Fibroblast of the aortic adventitia (primary cell): ENCODE measurements at places on chromosomes 11 and 22. TPM values are rescaled to one million over a fixed set of nuclear protein-coding genes. Genes with fewer than 3 reads are reported as not detected.

DNA sequence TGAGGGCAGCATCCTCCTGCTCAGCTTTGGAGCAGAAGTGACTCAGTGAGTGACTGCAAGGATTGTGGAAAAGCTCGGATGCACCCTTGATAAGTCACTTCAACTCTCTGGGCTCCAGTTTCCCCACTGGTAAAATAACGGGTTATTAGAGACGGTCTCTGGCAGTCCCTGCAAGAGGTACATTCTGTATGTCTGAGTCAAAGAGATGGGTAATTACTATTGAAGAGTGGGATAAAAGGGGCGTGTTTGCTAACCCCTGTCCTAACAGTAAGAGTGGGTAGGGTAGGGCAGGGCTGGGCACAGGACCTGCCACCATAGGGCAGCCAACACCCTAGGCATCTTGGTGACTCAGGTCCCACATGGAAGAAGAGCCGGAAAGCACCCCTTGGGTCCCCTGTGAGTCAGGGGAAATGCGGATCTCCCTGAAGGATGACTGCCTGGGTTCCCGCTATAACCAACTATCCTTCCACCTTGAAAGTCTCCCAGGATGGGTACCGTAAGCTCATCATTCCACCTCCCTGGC, 7.3 kb upstream of the AHNAK start:
- peak; percentile 78 for DNase-seq

GRCh38 chr11:134838708-134839107, 426.7 kb upstream of the B3GAT1 start:
- no peak for DNase-seq

The IZUMO1R gene
- total RNA-seq: not detected in 2 replicates

The ABTB2 gene
- 0.82 and 1.7 TPM in 2 replicates for total RNA-seq

GRCh38 chr11:120828847-120829246, 195.1 kb upstream of the TBCEL start:
- DNase-seq: no peak

GRCh38 chr22:46620588-46621242, 529 bp downstream of the GRAMD4 start:
- DNase-seq: no peak

The AKIP1 gene
- 22.1 and 32.7 TPM in 2 replicates for total RNA-seq

The BDNF gene
- 2.0 and 8.1 TPM in 2 replicates for total RNA-seq

- no peak for DNase-seq
These were observed 192.6 kb upstream of the NAV2 start for GRCh38 chr11:19519912-19520641.

DNA sequence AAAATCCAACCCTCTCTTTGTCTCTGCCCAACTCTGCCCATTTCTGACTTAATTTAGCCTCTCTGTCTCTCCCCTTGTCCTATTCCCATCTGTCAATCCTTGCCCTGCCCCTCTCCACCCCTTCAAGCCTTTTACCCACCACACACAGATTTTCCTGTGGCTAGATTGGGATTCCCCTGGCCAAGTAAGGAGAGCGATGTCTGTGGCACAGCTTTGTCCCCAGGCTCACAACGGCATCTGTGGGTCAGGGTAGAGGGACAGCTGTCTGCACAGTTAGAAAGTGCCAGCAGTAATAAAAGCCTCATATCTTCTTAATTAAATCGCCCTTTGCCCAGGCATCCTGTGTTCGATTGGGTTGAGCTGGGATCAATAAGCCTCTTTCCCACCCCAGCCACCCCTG, 1.3 kb upstream of the KCNC1 start:
- DNase-seq: no peak

DNA sequence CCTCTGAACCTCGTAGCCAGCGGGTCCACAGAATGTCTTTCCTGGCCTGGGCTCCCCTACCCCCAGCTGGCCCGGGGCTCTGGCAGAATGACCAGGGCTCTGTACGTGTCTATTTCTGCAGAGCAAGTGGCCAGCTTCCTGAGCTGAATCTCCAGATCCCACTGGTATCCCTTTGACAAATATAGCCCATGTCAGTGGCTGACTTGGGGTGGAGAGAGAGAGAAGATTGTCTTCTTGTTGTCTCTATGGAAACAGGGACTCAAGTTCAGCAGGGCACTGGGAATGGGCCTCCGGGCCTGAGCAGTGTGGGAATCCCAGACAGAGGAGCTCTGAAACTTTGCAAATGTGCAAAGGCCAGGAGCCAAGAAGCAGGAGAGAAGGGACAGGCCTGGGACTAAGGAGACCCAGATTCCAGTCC, 33.9 kb downstream of the ANO1 start:
- DNase-seq: no peak

The OR51F2 gene
- not detected in 2 replicates for total RNA-seq

DNA sequence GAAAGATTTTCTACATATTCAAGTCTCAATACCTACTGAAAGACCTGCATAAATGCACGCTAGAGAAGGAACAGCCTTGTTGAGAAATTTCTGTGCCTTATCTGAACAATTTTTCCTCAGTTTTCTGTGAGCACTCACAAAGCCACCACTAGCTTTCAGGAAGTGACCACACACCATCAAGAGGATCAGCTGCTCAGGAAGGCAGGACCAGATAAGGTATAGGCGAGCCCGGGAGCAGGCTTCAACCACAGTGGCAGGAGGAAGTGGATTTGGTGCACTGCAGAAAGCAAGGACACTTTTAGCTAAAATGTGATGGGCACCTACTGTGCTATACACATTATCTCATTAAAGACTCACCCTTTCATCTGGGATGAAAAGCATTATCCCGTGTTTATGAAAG, 220.8 kb downstream of the RAB38 start:
- no peak for DNase-seq

DNA sequence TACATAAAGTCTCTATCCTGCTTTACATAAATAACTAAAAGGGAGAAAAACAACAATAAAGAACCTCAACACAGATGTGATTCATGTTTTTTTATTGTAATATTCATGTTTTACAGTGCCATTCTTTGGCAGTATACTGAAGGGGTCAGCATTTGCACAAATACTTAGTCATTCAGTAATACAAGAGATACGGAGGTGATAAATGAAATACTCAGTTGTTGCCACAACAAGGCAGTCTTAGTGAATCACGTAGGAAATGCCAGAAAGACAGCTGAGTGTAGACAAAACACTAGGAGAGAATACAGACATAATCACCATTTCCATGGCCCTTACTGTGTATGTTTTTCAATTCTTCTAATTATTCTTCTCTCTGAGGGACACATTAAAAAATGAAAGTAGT, 910.4 kb downstream of the METTL15 start:
- peak; percentile 91 for DNase-seq

GRCh38 chr11:71988050-71988449, 10.7 kb upstream of the IL18BP start:
- DNase-seq: peak; percentile 97

GRCh38 chr11:12963792-12964536, 45.2 kb upstream of the RASSF10 start:
- DNase-seq: peak; percentile 69

GRCh38 chr22:22609291-22609690, 35.1 kb upstream of the GGTLC2 start:
- no peak for DNase-seq

GRCh38 chr11:62456630-62457029, 37.8 kb downstream of the SCGB1A1 start:
- DNase-seq: no peak

The POLR2F gene
- total RNA-seq: 18.3 and 112 TPM in 2 replicates

- no peak for DNase-seq
These were observed 583 bp upstream of the RRAS2 start for GRCh38 chr11:14359501-14360031.

DNA sequence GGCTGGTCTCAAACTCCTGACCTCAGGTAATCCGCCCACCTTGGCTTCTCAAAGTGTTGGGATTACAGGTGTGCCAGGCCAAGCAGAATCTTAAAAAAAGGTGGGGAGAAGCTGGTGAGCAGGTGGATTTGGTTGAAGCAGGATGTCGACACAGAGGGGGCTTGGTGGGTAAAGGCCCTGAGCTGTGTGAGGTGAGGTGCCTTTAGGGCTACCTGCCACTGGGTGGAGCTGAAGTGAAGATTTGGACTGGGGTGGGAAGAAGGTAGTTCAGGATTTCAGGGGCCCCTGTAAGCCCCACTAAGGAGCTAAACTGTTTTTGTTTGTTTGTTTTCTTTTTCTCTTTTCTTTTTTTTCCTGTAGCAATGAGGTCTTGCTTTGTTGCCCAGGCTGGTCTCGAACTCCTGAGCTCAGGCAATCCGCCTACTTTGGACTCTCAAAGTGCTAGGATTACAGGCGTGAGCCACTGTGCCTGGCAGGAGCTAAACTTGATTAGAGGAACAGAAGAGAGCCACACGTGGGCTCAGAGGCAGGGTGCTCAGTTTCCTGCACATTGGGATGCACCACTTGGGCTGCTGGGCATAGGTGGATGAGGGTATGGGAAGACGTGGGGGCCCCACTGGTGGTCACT, 6.0 kb downstream of the P2RX6 start:
- DNase-seq: no peak

GRCh38 chr11:61378713-61379313, 13.6 kb upstream of the TMEM216 start:
- peak; percentile 99 for DNase-seq
